ENCODE measurements at places on chromosomes 5 and 9.

DNA sequence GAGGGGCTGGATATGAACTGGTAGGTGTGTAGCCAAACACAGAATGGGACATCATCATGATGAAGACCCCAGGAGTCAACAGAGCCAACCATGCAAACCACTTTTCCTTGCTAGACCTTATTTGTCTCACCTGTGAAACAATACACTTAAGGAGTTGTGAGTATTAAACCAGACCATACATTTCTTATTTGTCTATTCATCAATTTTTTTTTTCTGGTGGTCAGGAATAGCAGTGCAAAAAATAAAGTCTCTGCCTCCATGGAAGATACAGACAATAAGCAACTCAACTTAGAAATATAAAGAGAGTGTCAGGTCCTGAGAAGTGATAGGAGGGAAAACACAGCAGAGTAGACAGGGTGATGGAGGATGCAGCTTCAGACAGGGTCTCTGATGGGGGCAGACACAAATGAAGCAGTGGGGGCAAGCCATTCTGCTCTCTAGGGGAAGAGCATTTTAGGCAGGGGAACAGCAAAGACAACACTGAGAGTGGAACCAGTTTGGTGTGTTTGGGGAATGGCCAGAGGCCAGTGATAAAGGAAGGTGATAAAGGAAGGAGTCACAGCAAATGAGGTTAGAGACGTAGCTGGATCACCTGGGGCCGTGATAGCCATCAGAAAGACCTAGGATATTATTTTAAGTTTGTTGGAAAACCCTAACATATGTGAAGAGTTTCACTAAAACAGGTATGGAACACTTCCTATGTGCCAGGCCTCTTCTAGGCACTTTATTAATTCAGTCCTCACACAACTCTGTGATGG is 256.2 kb downstream of the MAN2A1 start:
- DNase-seq = no peak

DNA sequence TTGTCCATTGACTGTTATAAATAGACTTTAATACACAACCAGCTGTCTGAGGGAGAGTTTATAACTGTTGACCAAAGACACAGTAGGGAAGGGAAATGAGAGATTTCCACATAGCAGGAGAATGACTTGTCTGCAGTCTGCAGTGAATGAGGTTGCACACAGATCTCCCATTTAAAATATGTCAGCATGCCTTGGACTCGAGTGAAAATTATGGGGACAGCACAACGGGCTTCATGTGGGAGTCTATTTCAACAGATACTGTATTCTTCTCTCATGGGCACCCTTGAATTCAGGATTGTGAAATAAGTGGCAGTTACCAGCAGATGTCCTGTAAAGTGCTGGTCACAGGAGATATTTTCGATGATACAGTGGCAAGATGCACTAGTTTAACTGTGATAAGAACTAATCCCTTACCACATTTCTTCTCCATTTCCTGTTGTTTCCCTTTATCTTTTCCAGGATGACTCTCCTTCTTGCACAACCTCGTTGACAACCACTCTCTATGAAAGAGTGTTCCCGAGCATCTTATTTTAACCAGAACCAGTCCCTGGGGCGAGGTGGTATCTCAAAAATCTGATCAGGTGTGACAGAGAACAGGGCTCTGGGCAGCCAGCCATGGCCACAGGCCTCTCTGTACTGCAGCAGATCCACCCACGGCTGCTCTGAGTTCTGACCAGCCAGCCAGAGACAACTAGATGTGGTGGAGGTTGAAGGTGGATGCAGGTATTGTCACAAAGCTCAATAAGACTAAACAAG is 51.5 kb upstream of the MAP3K1 start:
- DNase-seq = no peak

- no peak for DNase-seq
Observed at GRCh38 chr9:134391319-134392231, 65.3 kb downstream of the RXRA start.

- no peak for DNase-seq
Observed at GRCh38 chr5:112696786-112697185, 40.9 kb upstream of the APC start.

DNA sequence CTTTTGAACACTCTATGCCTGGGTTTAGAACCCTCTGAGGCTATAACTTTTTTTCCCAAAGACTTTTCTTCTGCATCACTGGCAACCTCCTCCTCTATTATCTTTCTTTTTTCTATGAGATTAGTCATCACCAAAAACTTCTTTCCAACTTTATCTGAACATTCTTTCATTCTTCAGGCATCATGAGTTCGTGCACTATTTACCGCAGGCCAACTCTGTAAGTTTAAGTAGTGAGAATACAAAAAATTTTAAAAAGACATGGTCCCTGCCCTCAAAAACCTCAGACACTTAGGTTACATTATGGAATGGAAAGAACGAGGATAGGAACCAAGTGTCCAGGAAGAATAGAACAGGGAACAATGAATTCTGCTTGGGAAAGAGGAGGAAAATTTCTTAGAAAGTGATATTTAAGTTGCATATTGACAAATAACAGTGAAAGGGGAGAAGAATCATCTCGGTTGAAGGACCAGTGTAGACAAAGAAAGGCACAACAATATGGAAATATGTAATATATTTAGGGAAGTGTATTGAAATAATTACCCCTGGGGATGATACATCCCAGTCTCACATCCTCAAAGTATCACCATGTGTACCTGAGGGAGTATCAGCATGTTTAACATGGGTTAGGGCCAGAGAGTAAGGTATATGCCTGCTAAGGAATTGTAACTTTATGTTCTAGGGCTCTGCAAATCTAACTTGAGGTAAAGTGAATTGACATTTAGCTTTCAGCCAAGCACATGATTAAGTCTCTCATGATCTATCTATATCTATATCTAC is 196.5 kb upstream of the NREP start:
- DNase-seq = no peak

DNA sequence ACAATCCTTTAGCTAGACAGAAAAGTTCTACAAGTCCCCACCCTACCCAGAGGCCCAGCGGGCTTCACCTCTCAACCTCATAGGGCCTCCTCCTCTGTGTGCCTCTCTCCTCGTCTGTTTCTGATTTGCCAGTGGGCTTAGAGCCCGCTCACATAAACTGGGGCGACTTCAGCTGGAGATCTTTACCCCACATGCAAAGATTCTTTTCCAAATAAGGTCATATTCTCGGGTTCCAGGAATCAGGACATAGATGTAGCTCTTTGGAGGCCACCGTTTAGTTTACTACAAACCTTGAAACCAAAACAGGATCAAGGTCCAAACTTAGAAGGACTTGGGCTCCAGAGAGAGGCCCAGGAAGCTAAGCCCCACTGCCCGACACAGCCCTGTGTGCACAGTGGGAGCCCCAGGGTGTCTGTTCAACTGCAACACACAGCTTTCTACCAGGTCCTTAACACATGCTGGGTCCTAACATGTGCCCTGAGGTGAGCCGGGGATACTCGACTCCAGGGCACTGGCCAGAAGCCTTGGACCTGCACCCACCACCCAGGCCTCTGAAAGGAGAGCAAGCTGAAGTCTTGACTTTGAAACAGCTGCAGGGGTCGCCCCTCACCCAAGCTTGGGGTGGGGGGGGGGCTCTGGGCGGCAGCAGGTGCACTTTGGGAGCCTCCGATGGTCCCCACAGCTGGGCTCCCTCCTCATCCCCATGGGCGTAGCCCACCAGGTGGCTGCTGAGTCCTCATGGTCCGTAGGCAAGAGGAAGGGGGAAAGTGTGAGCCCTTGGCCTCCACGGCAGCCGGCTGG is 26.8 kb upstream of the SLC12A7 start:
- DNase-seq = no peak

GRCh38 chr9:77421506-77422265 is 226.4 kb downstream of the GNA14 start:
- no peak for DNase-seq

- DNase-seq = no peak
Observed at GRCh38 chr9:100583014-100583802, 5.3 kb downstream of the CAVIN4 start.

DNA sequence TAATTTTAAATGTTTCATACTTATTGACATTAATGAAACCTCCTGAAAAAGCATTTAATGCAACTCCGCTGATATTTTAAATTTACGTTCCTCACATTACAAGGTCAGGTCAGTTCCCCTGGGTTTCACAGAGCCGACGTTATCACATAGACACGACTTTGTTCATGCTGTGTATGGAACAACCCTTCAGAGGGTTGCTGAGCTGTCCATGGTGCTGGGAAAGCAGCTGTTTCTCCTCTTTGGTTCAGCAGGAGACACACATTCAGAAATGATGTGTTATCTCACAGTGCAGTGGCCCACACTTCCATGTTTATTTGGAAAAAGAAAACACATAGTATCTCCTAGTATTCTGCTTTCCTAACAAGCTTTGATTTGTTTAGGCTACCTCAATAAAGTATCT is 53.5 kb downstream of the PPP2R2B start:
- peak; percentile 50 for DNase-seq

DNA sequence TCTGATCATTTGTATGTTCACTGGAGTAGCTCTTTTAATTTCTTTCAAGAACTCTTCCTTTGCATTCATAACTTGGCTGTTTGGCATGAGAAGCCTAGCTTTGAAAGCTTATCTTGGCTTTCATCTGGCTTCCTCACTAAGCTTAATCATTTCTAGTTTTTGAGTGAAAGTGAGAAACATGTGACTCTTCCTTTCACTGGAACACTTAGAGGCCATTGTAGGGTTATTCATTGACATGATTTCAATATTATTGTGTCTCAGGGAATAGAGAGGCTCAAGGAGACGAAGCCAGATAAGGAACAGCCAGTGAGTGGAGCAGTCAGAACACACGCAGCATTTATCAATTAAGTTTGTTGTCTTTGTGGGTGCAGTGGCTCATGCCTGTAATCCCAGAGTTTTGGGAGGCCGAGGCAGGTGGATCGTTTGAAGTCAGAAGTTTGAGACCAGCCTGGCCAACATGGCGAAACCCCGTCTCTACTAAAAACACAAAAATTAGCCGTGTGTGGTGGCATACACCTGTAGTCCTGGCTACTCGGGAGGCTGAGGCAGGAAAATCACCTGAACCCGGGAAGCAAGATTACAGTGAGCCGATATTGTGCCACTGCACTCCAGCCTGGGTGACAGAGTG is 98.3 kb downstream of the UGCG start:
- DNase-seq = peak; percentile 31

GRCh38 chr5:71982717-71983395 is 124.4 kb upstream of the MAP1B start:
- DNase-seq = no peak

GRCh38 chr5:8254674-8255073 is 385.7 kb downstream of the MTRR start:
- no peak for DNase-seq

DNA sequence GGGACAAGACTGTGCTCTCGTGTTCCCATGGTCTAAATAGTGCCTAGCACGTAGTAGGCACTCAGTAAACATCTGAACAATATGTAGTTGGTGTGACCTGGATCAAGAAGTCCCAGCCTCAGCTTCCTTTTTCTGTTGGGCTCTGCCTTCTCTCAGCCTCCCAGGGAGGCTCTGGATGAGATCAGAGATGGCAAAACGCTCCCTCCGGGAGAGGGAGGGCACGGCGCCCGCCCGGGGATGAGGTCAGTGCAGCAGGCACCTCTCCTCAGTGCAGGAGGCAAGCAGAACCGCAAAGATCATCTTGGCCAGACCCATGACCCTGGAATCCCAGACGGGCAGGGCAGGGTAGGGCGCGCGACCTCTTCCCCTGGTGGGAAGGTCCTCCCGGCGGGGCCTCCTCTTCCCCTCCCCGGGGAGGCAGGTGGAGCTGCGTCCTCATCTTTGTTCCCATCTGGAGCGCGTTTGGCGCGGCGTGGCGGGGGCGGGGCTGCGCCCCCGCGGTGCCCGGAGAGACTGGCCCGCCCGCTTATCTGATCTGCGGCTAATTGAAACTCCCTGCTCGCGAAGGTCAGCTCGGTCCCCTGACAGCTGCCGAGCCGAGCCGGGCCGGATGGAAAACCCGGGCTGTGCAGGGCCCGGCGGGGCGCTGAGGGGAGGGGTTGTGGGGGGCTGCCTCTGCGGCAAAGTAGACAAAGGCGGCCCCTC is 60.9 kb downstream of the CXXC5 start:
- DNase-seq = no peak

GRCh38 chr5:40831346-40832210 is 3.4 kb downstream of the RPL37 start:
- no peak for DNase-seq

DNA sequence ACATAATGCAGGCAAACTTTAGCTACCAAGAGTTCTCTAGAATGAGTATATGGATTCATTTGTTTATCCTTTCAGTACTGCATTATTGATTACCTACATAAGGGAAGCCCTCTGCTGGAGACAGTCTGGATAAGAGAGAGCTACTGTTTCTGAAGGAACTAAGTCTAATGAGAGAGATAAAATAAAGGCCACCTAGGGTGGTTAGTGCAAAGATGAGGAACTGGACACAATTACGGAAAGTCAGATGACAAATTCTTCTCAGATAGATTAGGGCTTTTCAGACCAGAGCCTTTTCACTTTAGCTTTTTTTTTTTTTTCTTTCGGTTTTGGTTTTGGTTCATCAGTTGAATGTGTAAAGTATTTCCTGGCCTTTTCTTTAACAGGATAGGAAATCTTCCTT is 31.3 kb downstream of the ISOC1 start:
- DNase-seq = no peak

GRCh38 chr9:135567311-135567710 is 5.8 kb downstream of the PAEP start:
- DNase-seq = no peak

GRCh38 chr5:72210888-72211678 is 103.8 kb downstream of the MAP1B start:
- peak; percentile 21 for DNase-seq

DNA sequence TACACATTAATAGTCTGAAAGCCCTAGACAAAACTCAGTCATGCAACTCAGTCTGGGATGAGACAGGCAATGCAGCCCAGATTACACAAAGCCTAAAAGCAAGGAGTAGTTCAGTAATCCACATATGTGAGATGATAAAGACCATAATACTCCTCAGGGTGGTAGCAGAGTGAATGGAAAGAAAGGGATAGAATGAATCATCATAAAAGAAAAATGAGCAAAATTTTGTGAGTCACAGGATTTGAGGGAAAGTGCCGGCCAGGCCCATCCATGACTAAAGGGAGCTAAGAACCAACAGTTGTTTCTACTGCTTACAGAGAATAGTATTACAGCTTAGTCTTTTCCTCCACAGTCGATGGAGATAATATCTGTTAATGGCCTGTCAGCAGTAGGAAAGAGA is 90.0 kb upstream of the POU5F2 start:
- no peak for DNase-seq

- DNase-seq = no peak
Observed at GRCh38 chr5:33921002-33921401, 15.2 kb upstream of the RXFP3 start.

GRCh38 chr5:55564721-55565120 is 30.0 kb upstream of the PLPP1 start:
- DNase-seq = peak; percentile 40
